ENCODE measurements at places on chromosomes 1 and 21.

GRCh38 chr1:112704934-112705627 lies 1.8 kb downstream of the RHOC start:
- DNase-seq = no peak

- DNase-seq = no peak
Observed at GRCh38 chr1:37064039-37064438, 29.7 kb upstream of the GRIK3 start.

- no peak for DNase-seq
Observed at GRCh38 chr1:65470766-65471165, 50.3 kb downstream of the LEPR start.

GRCh38 chr1:9816199-9816598 lies 7.6 kb downstream of the CLSTN1 start:
- no peak for DNase-seq

DNA sequence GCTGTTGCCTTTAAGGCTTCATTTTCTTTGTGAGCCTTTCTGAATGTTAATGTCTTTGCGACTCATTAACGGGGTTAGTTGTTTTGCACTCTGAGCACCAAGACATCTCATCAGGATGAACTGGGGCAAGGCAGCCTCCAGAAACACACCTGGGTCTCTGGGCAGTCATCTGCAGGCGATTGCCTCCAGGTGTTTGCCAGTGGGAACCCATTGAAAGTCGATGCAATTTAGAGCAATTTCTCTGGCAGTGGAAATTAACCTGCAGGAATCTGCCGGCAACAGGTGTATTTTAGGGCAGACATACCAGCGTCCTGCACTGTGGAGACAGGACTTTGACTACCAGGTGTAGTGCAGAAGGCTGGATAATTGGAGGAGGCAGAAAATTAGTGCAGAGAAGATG lies 661.0 kb upstream of the PTBP2 start:
- DNase-seq = no peak

DNA sequence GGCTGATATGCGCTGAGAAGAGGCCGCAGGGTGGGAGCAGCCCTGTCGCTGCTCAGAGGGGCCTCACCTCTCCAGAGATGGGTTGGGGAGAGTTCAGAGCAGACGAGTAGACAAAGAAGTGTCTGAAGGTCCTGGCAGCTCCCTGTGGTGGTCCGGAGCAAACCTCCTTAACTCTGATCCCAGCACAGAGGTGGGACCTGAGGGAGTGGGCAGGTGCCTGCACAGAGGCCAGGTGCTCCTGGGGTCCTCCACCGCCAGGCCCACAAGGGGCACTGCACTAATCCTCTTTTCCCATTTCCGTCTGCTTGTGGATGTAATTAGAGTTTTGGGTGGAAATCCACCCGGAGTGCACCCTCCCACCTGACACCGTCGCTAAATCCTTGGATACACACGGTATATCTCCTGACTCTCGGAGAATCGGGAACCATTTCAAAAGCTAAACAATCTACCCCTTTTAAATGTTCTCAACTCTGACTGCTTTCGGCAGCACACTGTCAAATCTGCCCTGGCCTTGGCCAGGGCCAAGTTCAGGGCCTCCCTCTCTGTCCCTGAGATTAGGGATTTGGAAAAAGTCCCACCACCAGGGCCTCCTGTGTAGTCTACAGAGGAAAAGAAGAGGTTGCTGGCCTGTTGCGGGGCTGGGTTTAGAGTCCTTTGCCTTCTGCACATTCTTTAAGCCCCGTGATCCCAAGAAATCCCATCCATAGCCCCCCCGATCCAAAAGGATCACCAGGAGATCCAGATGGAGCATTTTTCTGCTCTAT lies 22.4 kb downstream of the CASZ1 start:
- DNase-seq = no peak

Data from stimulated activated naive B cell treated with anti-CD40 and anti-IgM and Interleukin-4, amounts not matched to agents 10 μg/mL and 1 μg/mL and 100 μg/mL, for 72 hours (primary cell).